PC-9 (cell line): ENCODE measurements at places on chromosomes 11 and 22. TPM values are rescaled to one million over a fixed set of nuclear protein-coding genes. Genes with fewer than 3 reads are reported as not detected.

DNA sequence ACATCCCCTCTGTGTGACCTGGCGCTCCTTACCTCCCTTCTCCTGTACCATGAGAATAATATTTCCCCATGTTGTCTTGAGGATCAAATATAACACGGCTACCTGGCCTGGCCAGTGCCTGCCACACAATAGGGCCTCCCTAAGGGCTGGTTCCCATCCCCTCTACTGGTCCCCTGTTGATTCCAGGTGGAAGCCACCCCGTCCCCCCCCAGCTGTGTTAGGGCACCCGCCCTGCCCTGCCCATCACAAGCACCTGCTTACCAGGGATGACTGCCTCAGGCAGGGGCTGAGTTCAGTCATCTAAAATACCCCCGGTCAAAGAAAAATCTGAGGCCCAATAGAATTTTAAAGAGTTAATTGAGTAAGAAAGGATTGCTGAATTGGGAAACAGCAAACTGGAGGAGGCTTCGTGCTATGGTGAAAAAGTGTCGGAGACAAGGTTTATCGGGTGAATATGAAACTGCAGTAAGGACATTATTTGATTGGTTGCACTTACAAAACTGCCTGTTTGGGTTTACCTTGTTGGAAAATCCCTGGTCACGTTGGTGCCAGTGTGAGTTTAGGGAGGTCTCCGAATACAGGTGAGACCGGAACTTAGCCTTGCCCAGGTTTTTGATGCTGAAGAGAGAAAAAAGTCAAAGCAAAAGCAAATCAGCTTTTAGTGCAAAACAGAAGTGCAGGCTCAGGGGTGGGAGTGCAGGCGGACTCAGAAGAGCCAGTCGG, 5.2 kb downstream of the APOL1 start:
- H3K27me3 ChIP-seq = no peaks in the 10 kb centered on the region
- no peaks in the 10 kb centered on the region for H3K4me1 ChIP-seq
- DNase-seq = no peak
- H3K27ac ChIP-seq = no peak overlapping the region
- no peak overlapping the region for H3K4me3 ChIP-seq

GRCh38 chr22:19109198-19110063, 12.8 kb downstream of the DGCR2 start:
- H3K27me3 ChIP-seq = no peaks in the 10 kb centered on the region
- H3K36me3 ChIP-seq = no peaks in the 10 kb centered on the region

Gene CNIH2
- total RNA-seq = 5.5 and 6.8 TPM in 2 replicates

Gene LDLRAD3
- total RNA-seq = 15.9 and 19.5 TPM in 2 replicates

DNA sequence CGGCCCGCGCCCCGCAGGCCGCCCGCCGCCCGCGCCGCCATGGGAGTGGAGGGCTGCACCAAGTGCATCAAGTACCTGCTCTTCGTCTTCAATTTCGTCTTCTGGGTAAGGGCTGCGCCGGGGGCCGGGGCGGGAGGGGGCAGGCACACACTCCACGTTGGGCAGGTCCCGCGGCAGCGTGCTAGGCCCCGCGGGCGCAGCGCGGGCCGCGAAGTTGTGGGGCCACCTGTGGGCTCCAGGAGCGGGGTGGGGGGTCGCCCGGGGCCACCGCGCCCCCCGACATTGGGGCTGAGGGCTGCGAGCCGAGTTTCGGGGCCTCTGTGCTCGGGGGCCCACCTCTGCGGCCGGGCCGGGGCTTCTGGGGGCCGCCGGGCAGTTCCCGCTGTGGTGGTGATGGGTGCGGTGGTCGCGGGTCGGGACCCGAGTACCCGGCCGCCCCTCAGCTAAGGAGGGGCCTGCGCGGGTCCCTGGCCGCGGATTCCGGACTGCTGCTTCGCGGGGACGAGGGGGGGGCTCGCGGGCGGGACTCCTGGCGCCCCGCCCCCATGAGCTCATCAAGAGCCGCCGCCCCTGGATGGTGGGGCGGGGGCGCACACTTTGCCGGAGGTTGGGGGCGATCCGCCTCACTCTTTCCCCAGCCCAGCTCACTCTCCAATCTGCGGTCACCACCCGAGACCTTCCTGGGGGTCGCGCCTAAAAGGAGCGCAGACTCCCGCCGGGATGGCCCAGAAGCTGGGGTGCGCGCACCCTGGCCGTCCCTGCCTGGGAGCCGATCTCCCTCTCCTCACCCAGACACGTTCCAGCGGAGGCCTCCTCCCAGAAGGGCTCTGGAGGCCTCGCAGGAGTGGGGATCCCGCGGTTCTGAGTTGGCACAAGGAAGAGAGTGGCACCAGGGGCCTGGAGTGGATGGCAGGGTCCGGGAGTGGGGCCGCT, 667 bp downstream of the CD81 start:
- H3K36me3 ChIP-seq = no peaks in the 10 kb centered on the region
- DNase-seq = peak; percentile 25
- H3K4me3 ChIP-seq = peak overlapping the region; percentile 83
- H3K4me1 ChIP-seq = 0 out of 2 replicates have a peak, but pooled peaks cover 5% of the 10 kb centered on the region
- H3K27me3 ChIP-seq = no peaks in the 10 kb centered on the region
- no peak overlapping the region for H3K27ac ChIP-seq
